ENCODE measurements at places on chromosomes 11 and 22.

GRCh38 chr11:64675450-64676260 lies 47.3 kb downstream of the NRXN2 start:
- H3K36me3 ChIP-seq: no peaks in the 10 kb centered on the region
- no peaks in the 10 kb centered on the region for H3K4me1 ChIP-seq
- DNase-seq: no peak
- H3K4me3 ChIP-seq: no peak overlapping the region
- no peak overlapping the region for H3K27ac ChIP-seq
- H3K27me3 ChIP-seq: no peaks in the 10 kb centered on the region

DNA sequence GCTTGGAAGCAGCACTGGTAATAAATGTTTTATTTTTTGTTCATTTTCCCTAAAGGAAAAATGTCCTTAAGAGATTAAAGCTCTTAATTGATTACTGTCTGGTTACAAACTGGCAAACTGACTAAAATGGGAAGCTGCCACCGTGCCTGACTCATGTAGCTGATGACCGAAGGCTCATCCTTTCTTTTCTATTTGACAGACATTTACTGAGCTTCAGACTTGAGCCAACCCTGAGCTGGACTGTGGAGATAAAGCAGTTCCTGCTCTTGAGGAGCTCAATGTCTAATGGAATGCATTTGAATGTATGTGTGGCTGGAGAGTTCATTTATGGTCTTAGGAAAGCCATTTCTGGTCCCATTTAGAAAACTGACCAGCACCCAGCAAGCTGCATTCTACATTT lies 91.3 kb downstream of the RNF169 start:
- DNase-seq: no peak
- H3K27me3 ChIP-seq: no peaks in the 10 kb centered on the region

- no peak overlapping the region for H3K27ac ChIP-seq
- H3K4me3 ChIP-seq: no peak overlapping the region
- H3K36me3 ChIP-seq: no peaks in the 10 kb centered on the region
- H3K4me1 ChIP-seq: no peaks in the 10 kb centered on the region
- DNase-seq: no peak
Observed at GRCh38 chr11:126884594-126884993, 116.0 kb downstream of the KIRREL3 start.

- H3K4me1 ChIP-seq: no peaks in the 10 kb centered on the region
- H3K27me3 ChIP-seq: 0 out of 2 replicates have a peak, but pooled peaks cover 2% of the 10 kb centered on the region
- no peak overlapping the region for H3K4me3 ChIP-seq
- no peak overlapping the region for H3K27ac ChIP-seq
Observed at GRCh38 chr11:119572481-119573424, 149.8 kb upstream of the THY1 start.

- H3K27ac ChIP-seq: no peak overlapping the region
- H3K4me1 ChIP-seq: no peaks in the 10 kb centered on the region
- H3K36me3 ChIP-seq: no peaks in the 10 kb centered on the region
- DNase-seq: no peak
Observed at GRCh38 chr11:110279881-110280280, 16.5 kb downstream of the RDX start.

DNA sequence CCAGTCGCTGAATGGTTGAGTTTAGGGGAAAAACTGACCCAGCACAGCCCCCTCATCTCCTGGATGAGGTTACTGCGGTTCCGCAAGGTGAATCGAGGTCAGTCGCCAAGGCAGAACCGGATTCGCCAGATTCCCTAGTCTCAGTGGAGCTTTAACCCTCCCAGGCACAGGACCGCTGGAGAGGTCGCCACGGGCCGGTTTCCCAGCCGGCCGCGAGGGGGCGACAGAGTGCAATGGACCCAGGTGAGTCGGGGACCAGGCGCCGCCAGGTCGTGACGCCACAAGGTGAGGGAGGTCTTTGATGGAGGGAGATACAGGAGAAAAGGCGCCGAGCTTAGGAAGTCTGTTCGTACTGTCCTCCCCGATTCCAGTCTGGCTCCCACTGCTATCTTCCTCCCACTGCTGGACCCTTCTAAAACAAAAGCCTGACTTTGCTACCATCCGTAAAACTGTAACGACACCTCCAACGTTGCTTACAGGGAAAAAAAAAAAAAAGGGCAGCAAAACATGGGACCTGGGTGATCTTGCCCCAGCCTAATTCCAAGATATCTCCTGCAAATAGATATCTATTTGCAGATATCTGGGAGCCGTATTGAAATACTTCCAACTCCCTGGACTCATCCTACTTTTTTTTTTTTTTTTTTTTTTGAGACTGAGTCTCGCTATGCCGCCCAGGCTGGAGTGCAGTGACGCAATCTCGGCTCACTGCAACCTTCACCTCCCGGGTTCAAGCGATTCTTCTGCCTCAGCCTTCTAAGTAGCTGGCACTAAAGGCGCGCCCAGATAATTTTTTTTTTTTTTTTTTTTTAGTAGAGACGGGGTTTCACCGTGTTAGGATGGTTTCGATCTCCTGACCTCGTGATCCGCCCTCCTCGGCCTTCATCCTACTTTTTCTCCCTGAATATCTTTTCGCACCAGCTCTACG lies 1.4 kb upstream of the GGA1 start:
- peak; percentile 94 for DNase-seq
- no peaks in the 10 kb centered on the region for H3K27me3 ChIP-seq
- no peak overlapping the region for H3K27ac ChIP-seq
- H3K36me3 ChIP-seq: no peaks in the 10 kb centered on the region

DNA sequence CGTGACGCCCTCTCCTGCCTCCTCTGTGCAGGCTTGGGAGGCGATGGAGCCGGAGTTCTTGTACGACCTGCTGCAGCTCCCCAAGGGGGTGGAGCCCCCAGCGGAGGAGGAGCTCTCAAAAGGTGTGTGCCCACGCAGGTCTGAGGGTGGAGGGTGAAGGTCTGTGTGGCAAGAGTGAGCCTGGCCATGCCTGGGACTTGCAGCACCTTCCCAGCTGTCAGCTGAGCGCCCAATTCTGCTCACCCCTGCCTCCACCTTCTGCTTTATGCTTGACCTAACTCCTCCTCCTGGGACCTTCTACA lies 2.5 kb downstream of the PARVG start:
- H3K4me3 ChIP-seq: no peak overlapping the region
- H3K4me1 ChIP-seq: no peaks in the 10 kb centered on the region
- no peaks in the 10 kb centered on the region for H3K27me3 ChIP-seq
- H3K27ac ChIP-seq: no peak overlapping the region

DNA sequence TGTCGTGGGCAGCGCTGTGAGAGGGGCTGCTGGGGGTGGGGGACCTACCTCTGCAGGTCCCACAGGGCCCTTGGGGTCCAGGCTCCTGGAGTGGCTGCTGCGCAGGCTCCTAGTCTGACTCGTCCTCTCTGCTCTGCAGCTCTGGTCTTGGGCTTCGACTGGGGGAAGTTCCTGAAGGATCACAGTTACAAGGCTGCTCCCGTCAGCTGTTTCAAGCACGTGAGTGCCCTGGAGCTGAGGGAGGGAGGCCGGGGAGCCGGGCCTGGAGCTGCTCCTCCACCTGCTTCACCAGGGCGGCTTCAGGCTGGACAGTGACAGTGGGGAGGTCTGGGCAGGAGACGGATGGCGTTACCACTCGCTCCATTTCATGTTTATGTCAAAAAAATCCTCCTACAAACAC lies 11.9 kb downstream of the L3MBTL2 start:
- H3K36me3 ChIP-seq: peaks cover 15% of the 10 kb centered on the region
- 0 out of 2 replicates have a peak, but pooled peaks cover 2% of the 10 kb centered on the region for H3K4me1 ChIP-seq
- no peaks in the 10 kb centered on the region for H3K27me3 ChIP-seq
- no peak for DNase-seq

DNA sequence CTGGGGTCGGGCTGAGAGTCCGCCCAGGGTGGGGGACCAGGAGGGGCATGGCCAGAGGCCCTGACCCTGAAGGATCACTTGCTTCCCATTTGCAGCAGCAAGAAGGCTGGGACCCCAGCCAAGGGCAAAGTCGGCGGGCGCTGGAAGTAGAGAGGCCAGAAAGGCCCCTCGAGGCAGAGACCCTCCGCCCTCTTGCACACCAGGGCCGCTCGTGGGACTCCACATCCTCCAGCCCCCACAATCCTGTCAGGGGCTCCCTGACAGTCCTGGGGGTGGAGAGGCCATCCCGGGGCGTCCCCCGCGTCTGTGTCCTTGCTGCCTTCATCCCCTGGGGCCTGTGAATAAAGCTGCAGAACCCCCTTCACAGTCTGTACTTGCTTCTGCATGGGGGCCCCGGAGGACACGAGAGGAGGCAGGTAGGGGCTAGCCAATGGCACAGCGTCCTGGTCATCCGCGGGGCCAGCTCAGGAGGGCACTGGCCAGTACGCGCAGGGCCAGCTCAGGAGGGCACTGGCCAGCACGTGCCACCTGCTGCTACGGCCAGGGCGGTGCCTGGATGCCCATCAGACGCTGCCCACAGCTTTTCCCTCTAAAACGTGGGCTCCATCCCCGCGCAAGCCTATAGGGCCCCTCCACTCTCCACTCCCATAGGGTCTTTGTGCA lies 8.7 kb upstream of the MRPL23 start:
- H3K27me3 ChIP-seq: no peaks in the 10 kb centered on the region
- H3K4me3 ChIP-seq: no peak overlapping the region
- H3K27ac ChIP-seq: no peak overlapping the region
- no peaks in the 10 kb centered on the region for H3K36me3 ChIP-seq
- no peak for DNase-seq

- peak; percentile 16 for DNase-seq
- no peaks in the 10 kb centered on the region for H3K4me1 ChIP-seq
- no peaks in the 10 kb centered on the region for H3K27me3 ChIP-seq
- no peaks in the 10 kb centered on the region for H3K36me3 ChIP-seq
- H3K4me3 ChIP-seq: no peak overlapping the region
Observed at GRCh38 chr11:57116654-57117053, 65.1 kb upstream of the LRRC55 start.

DNA sequence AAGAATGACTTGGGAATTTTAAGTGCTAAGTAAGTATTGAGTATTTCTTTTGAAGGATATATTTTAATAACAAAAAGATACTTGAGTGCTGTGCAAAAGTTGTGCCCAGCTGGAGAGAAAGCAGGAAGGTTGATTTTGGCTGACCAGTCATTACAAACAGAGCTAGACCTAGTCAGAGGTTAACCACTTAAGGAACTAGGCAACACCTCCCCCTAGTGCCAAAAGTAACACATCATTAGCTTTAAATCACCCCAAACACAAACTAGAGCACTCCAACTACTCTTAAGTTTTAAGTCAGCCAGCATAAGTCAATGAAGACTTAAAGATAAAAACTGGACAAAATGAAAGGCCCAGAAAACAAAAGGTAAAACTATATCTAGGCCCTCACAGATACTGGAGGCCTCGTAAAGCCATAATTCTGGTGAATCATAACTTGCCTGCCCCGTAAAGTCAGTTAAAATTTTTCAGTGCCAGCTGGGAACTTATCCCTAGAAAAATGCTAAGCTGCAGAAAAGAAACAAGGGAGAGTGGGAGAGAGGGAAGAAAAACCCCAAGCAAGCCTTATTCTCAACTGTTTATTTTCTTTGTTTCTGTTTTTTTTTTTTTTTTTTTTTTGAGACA lies 4.6 kb downstream of the TMEM9B start:
- no peak overlapping the region for H3K4me3 ChIP-seq
- H3K27me3 ChIP-seq: no peaks in the 10 kb centered on the region
- H3K27ac ChIP-seq: no peak overlapping the region
- peak; percentile 74 for DNase-seq
- no peaks in the 10 kb centered on the region for H3K36me3 ChIP-seq

GRCh38 chr11:73995247-73995646 lies 12.6 kb upstream of the UCP2 start:
- H3K4me1 ChIP-seq: peaks cover 2% of the 10 kb centered on the region
- no peak overlapping the region for H3K4me3 ChIP-seq
- H3K27me3 ChIP-seq: no peaks in the 10 kb centered on the region
- DNase-seq: no peak
- H3K36me3 ChIP-seq: no peaks in the 10 kb centered on the region
- no peak overlapping the region for H3K27ac ChIP-seq

- no peak overlapping the region for H3K27ac ChIP-seq
- H3K27me3 ChIP-seq: no peaks in the 10 kb centered on the region
- H3K4me1 ChIP-seq: peaks cover 3% of the 10 kb centered on the region
- no peaks in the 10 kb centered on the region for H3K36me3 ChIP-seq
Observed at GRCh38 chr11:61549177-61549576, 31.7 kb downstream of the SYT7 start.

DNA sequence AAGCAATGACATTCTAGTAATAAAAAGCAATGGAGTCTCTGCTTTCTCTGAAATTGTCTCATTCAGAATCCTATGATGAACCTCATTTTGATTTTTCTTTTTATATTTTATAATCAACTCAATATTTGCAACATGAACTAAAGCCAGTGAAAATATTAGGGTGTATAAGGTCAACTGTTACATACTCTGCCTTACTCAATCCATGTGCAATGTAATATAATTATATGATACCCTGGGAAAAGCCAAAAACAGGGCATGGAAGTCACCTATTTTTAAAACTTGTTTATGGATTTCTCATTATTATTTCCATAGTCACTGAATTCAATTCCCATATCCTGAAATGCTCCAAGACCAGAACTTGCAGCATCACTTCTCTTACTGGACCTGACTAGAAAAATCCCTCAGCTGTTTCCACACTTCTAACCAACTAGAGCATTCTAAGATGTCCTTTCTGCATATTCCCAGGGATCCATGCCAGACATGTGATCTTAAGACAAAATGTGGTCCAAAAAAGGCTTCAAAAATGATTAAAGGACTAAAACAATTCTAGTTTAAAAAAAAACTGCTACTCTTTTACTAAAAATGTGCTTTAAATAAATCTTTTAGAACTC lies 97.3 kb downstream of the GUCY1A2 start:
- H3K36me3 ChIP-seq: no peaks in the 10 kb centered on the region
- no peak for DNase-seq
- no peak overlapping the region for H3K27ac ChIP-seq
- no peaks in the 10 kb centered on the region for H3K4me1 ChIP-seq
- no peaks in the 10 kb centered on the region for H3K27me3 ChIP-seq
